Central memory CD4-positive, alpha-beta T cell (primary cell): ENCODE measurements at places on chromosomes 7 and 10.

DNA sequence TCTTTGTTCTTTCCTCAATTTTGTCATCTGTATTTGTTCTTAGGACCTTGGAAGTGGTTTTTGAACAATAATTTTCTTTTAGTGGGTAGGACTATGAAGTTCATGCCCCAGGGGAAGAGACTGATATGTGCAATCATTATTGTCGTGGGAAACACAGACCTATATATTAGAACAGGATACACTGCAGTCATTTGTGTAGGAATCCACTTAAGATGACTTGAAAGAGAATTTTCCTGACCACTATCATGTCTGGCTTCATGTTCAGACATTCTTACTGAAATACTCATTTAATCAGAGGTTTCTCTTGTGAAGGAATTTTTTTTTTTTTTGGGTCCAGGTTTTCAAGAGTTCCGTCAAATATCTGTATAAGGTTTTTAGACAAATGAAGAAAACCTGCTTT, 163.6 kb downstream of the SUGCT start:
- DNase-seq, result no peak

DNA sequence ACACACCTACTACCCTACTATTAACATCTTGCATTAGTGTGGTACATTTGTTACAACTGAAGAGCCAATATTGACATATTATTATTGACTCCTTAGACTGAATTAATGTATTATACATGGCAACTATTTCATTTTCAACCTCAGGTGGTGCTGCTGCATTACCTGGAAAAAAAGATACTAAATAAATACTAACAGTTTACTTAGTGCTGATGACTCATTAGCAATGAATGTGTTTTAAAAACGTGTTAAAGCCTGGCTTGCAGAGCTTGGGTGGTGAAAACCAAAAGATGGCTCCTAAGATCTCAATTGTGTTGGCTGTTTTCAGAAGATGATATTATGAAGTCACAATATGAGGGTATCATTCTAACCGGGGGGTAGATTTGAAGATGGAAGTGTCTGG, 34.8 kb downstream of the CFAP43 start:
- no peak for DNase-seq

DNA sequence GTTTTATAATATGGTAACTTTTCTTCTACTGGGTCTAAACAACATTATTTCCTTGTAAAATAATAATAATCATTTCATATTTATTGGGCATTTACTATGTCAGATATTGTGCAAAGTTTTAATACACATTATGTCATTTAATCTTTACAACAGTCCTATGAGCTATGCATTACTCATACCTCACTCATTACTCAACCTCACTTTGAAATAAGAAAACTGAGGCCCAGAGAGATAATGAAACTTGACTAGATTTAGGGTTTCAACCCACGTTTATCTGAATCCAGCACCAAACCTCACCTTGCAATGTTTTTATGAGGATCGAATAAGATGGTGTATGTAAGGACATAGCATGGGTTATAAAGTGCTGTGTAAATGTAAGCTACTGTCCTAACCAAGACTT, 153.2 kb upstream of the SLC13A1 start:
- no peak for DNase-seq

DNA sequence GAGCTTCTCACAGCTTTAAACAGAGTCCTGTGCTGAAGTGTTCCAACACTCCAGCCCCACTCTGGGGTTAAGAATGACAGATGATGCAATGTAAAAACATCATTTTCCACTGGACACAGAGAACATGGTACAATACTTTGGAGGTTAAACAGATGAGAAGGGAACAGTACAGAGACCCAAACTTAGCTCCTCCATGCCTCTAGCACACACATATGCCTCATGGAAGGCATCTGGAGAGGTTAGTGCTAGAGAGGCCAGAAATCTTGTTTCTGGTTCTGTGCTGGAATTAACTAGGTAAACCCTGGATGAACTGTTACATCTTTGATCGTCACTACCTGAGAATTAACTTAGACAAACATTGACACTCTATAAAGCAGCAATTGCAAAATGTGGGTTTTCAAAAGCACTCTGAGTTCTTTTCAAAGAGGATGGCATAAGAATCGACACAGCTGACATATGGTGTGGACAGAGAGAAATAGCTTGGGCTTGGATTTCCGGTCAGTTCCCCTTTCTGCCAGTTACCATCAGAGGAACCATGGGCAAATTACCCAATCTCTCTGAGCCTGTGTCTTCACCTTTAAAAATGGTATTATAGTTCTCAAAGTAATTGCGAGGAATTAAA, 81.9 kb downstream of the KCNMA1 start:
- DNase-seq, result no peak

GRCh38 chr10:73810735-73811465, 498 bp downstream of the NDST2 start:
- DNase-seq, result peak; percentile 69

GRCh38 chr7:18153183-18153748, 125.6 kb upstream of the PRPS1L1 start:
- no peak for DNase-seq

GRCh38 chr7:2559283-2559950, 638 bp downstream of the IQCE start:
- no peak for DNase-seq

GRCh38 chr10:105017691-105018090, 376.6 kb downstream of the SORCS3 start:
- DNase-seq, result no peak

DNA sequence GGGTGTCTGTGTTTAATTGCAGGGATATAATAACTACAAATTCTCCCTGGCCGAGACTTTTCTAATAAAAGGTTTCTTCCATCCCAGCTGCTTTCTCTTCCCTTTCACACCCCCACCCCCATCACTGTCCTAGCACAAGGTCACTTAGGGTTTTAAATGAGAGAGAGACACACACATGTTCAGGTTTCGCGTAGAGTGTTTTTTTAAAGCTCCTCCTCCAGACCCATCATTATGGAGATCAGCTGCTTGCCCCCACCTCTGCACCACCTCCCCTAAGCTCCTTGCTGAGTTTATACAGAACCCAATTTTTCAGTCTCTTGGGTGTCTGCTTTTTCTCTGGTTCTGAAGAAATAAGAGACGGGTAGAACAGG, 18.6 kb downstream of the LRMDA start:
- no peak for DNase-seq

GRCh38 chr7:102393467-102393866, 2.7 kb upstream of the PRKRIP1 start:
- no peak for DNase-seq

DNA sequence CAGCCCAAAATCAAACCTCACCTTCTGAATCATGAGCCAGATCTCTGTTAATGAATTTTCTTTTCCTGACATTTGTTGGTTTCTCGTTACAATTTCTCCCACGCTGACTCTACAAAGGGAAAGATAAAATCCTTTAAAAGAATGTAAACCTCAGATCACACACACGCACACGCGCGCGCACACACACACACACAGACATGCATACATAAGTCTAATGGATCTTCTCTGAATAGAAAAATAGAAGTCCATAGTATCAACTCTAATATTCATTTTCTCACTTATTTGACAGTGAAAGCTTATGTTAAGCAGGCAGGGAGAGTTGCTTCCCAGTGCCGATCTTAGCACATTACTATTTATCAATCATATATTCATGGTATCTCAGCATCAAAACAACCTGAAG, 1.4 kb downstream of the ETV1 start:
- no peak for DNase-seq

GRCh38 chr7:132117181-132117580, 459.1 kb downstream of the PLXNA4 start:
- no peak for DNase-seq
